Testis (tissue), 5 donors: ENCODE measurements at places on chromosomes 3 and 15. TPM values are rescaled to one million over a fixed set of nuclear protein-coding genes. Genes with fewer than 3 reads are reported as not detected.

RTP3 gene
- polyA plus RNA-seq: 2.0 TPM

PCSK6 gene
- 43.9 TPM for polyA plus RNA-seq

DNA sequence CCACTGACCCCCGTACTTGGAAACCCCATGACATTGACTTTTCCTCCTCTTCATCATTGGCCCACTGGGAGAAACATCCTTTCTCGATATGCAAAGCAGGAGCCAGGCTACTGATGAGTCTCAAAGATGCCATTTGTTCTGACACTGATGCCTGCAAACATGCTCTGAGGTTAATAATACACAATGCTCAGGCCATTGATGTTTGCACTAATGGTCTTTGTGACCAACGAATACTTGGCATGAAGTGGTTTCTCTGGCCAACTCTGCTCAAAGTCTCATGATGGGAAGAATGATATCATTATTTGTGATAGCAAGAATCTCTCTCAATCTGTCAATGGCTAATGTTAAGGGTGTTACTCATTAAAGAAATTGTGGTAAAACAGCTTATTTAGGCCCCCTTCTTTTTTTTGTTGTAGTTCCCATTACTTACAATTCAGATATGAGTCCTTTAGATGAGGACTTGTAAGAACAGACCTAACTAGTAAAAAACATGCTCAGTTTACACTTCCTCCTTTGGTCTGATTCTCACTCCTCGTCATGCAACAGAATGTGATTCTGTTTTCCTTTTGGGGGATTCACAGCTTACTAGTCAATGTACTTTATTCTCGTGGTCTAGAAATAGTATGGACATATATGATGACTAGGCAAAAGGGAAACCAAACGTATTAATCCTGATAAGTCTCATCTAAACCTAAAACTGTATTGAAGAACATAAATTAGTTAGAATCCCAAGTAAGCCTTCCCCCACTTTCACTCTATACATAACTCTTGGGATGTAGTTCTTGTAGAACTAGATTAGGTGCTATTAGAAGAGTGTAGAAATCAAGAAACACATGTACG is 488.8 kb upstream of the DPPA4 start:
- DNase-seq: no peak

DNA sequence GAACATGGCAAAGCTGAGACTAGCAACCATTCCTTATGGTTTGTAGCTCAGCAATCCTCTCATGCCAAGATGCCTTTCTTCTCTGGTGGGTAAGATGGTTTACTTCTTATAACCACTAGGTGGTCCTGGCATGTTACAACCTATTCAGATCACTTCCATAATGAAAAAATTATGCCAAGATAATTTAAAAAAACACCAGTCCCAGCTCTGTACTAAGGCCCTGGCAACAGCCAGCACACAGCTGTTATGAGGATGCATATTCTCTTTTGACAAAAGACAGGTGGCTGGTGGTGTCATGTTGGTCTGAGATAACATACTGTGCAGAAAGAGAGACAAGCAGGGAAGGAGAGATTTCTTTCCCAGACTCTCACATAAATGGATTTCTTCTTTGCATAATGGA is 65.7 kb upstream of the FRMD4B start:
- DNase-seq: no peak

DNA sequence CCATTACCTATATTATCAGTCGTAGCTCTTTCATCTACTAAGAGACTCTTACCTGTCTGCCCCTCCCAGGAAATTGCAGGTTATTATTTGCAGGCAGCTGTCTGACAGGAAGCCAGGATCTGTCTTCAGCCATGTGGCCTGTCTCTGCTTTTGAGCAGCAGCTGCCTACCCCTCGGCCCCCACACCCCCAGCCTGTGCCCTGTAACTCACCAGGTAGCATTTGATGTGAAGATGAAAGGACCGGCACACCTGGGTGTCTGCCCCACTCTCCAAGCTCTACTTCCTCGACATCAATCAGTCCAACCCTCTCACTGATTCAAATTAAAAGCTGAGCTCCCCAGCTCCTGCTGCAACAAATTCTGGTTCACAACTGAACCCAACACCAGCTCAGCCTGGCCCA is 197.2 kb upstream of the CTNNB1 start:
- DNase-seq: no peak

DNA sequence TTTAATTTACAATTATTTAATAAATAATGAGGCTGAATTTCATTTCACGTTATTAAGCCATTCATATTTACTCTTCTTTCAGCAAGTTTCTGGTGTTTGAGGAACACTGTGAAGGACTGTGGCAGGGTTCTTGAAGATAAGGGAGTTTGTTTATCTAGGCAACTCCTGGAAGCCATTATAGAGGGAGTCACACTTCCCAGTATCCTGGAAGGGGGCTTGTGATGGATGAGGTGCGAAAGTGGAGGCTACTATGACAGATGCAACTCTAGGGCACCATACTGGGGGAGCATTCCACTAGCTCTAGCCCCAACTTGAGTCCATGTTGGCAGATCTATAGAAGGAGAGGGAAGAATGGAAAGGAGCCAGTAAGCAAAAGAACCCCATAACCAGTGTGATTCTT is 14.4 kb downstream of the CNOT10 start:
- no peak for DNase-seq

DNA sequence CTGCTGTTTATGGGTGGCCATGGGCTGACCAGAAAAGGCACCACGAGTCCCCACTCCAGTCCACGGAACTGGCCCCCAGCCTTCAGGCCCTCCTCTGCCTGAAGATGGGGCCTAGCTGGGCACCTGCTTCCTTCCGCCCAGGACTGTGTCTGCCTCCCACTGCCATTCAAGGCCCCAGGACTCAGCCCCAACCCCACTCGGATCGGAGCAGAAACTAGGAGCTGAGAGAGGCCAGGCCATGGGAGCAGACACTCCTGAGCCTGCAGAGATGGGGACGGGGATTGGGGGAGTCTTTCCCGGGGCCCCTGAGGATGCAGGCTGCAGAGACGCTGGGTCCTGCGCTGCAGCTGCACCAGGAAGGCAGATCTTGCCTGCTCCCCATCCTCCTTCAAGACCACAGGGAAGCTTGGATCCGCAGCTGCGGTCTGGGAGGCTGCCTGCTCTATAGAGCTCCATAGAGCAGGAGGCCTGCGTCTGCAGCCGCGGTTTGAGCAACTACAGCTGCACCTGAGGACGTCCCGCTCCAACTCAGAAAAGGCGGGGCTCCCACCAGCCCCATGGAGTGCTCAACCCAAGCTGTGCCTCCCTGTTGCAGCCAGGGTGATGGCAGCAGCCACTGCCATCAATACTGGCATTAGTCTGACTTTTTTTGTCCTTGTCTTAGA is 383.9 kb upstream of the TMCO5A start:
- no peak for DNase-seq

DNA sequence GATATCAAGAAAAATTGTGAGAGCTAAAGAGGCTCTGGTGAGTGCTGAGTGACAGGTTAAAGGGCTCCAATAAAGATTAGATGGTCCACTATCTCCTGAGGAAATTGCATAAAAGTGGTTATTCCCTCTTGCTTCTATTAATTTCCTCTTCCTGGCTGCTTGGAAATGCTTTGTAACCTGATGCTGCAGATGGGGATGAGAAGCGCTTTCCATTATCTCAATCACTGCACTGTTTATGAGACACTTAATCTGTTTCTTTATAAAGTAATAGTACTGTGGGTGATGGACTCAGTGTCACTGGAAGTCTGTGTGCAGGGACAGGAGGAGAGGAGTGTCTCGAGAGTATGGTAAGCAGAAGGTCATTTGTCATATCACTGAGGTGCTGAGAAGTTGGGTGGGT is 305.3 kb downstream of the EPHB1 start:
- DNase-seq: no peak

CCRL2 gene
- polyA plus RNA-seq: 1.2 TPM

ARNT2 gene
- polyA plus RNA-seq: 34.3 TPM

- DNase-seq: no peak
These were observed 1.6 kb downstream of the RARB start for GRCh38 chr3:25429361-25430286.

DNA sequence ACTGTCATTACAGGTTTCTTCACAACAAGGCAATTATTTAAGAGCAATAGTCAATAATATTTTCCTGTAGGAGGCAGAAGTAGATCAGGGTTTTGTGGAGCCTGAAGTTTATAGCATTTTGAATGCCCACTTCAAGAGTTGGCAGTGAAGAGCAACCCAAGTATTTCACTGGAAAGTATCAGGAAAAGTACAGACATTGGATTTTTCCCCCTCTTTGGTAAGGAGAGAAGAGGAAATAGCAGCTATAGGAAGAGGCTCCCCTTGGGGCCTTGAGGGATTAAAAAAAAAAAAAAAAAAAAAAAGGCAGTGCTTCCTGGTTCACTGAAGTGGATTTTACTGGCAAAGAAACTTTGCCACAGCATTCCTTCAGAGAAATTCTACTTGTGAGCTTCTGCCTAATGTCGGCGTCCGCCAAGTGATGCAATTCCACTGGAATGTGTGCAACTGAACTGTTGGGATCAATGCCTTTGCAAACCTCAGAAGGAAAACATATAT is 5.7 kb upstream of the CNTN6 start:
- no peak for DNase-seq

DNA sequence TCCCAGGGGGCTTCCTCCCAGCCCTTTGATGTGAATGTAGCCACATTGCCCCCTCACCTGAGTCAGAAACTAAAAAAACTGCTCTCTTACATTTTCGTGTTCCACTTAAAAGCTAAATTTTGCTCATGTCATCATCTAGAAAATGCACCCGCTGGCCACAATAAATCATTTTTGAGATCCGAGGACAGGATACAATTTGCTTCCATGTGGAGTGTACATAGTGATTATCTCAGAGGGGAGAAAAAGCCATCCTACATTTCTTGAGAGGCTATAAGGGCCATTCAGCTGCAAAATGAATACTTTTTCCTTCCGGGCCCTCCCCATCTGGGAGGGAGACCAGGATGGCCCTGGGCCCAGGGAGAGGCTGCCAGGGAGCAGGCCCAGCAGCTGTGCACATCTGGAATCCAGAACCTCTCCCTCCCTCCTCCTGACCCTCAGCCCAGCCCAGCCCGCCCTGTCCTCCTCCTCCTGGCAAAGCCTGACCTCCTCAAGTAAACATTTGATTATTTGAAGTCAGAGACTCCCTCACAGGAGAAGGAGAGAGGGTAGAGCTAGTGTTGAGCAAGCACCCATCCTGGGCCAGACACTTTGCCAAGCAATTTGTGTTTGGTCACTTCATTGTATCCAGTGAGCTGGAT is 59.1 kb downstream of the CORO2B start:
- peak; percentile 62 for DNase-seq

- DNase-seq: peak; percentile 76
These were observed 28.6 kb downstream of the SOX14 start for GRCh38 chr3:137792626-137793271.

DNA sequence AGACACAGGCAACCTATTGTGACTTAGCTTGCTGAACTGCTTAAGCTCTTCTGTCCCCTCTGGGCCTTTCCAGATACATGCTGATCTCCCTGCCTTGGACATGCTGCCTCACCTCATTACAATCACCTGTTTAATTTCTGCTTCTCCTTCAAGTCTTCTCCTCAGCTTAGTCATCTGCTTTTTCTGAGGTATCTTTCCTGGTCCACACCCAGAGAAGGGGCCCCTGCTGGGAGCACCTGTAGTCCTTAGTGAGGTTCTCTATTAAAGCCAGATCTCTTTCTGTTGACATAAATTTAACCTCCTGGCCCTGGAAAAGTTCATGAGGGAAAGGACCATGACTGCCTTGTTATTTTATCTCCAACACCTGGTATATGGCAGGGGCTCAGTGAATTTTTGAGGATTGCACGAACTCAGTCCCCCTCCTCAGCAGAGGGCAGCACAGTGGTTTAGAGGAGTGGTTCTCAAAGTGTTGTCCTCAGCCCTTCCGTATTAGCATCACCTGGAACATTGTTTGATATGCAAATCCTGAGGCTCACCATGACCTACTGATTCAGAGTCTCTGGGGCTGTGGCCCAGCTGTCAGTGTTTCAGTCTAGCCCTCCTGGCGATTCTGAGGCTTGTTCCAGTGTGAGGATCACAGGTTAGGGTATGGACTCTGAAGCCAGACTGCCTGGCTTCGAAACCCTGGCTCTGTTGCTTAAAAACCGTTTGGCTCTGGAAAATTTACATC is 12.7 kb downstream of the COL6A6 start:
- no peak for DNase-seq

TBC1D23 gene
- 20.6 TPM for polyA plus RNA-seq

CATSPER2 gene
- 59.0 TPM for polyA plus RNA-seq

ACKR2 gene
- 2.7 TPM for polyA plus RNA-seq

DNA sequence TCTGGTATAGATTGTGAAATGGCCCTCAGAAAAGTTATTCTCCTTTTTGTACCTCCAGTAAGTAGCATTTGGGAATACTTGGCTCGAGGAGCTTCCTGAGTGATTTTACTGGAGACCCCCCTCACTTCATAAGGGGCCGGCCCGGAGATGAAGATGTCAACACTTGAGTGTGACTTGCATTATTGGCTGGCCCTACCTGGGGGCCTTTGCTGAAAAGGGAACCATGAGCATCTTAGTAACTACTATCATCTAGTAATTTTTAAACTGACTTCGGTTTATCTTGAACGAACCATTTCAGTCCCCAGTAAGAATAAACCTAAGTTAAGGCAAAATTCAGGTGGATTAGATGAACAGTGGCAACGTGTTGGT is 1.3 kb downstream of the FAIM start:
- DNase-seq: no peak

DNA sequence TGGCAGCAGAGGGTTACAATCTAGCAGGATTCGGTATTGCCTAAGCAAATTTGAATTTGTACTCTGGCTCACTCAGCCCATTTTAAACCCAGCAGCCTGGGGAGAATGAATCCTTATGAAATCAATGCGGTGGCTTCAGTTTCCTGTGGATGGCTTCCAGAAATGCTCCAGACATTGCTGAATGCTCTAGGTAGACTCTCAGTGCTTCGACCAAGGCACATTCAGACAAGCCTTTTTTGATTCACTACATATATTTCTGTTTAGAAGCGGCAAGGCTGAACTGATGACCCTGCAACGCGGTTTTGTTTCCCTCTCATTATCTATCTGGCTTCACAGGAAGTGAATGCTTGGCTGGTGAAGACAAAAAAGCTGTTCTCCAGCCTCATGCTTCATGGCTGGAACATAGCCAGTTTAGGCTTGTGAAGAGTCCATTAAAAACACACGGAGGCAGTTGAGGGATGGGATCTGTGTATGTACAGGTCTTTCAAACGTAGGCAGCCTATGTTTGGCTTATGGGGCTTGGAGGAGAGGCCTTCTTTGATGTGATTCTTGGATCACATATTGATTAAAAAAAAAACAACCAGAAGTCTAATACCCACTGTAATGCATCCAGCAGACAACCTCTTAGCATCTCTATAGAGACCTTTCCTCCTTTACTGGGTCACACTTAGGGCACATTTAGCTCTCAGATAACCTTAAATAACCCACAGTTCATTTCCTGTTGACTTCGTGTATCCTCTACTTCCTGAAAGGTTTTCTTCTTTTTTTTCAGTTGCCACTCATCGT is 400.2 kb upstream of the TBL1XR1 start:
- DNase-seq: peak; percentile 50

GRCh38 chr3:139325551-139325950 is 18.3 kb upstream of the MRPS22 start:
- no peak for DNase-seq

ADPRH gene
- 8.0 TPM for polyA plus RNA-seq

GOLGA6L10 gene
- 12.8 TPM for polyA plus RNA-seq

- DNase-seq: peak; percentile 15
These were observed 1038.7 kb downstream of the IGSF11 start for GRCh38 chr3:117995842-117996437.

BCL2A1 gene
- polyA plus RNA-seq: 2.3 TPM
